T-helper 2 cell treated with Interferon-gamma antibody and Interleukin-4, amounts not matched to agents 5 μg/mL and 100 μg/mL, for 36 hours (primary cell): ENCODE measurements at places on chromosomes 5 and 9.

- no peak for DNase-seq
These were observed 22.3 kb downstream of the LPAR1 start for GRCh38 chr9:111016016-111016415.

- DNase-seq: no peak
These were observed 147.9 kb upstream of the COL5A1 start for GRCh38 chr9:134493461-134494272.

- no peak for DNase-seq
These were observed 64.6 kb downstream of the SH3TC2 start for GRCh38 chr5:148998174-148998797.

DNA sequence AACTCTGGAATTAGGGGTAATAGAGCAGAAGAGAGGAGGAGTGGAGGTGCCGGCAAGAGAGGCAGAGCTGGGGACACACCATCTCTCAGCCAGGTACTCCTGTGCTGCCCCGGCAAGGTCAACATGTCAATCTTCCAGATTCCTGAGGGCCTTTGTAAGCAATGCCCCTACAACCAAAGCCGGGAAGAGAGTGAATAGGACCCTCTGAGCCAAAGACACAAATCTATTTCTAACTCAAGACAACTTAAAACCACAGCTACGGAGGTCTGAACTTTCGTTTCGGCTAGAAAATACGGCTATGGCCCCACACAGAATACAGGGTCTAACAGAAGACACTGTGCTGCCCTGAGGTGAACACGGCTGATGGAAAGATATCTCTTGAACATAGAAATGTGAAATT is 66.6 kb downstream of the SERINC5 start:
- DNase-seq: no peak
